ENCODE measurements at places on chromosomes 16 and 17.

GRCh38 chr17:59466946-59467801 is 98.2 kb upstream of the DHX40 start:
- no peak for DNase-seq

GRCh38 chr17:1919201-1919600 is 89.4 kb downstream of the RPA1 start:
- no peak for DNase-seq

GRCh38 chr17:35238821-35239220 is 4.1 kb upstream of the SLFN5 start:
- no peak for DNase-seq

- DNase-seq = no peak
These were observed 495.7 kb downstream of the SHISA9 start for GRCh38 chr16:13397126-13397525.

GRCh38 chr17:68198931-68199836 is 48.7 kb upstream of the AMZ2 start:
- DNase-seq = no peak

- DNase-seq = no peak
These were observed 363.9 kb upstream of the CDH5 start for GRCh38 chr16:66002601-66003000.

DNA sequence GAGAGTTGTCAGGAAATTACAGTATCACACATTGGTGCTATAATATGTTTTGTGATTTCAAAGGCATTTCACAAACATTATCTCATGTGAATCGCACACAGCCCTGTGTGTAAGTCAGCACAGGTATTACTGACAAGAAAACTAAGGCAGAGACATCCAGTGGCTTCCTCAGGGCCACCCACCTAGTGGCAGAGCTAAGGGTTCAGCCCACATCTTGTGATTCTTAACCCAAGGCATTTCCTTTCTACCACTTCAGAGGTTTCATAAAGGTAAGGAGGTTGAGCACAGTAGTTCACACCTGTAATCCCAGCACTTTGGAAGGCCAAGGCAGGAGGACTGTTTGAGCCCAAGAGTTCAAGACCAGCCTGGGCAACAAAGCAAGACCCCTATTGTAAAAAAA is 58.2 kb downstream of the STX8 start:
- DNase-seq = no peak
